ENCODE measurements at places on chromosomes 4 and X.
A peak's percentile ranks its signal among the peaks of the same experiment; 100 is the strongest.

- DNase-seq = no peak
- no peaks in the 10 kb centered on the region for H3K4me1 ChIP-seq
- no peaks in the 10 kb centered on the region for H3K27me3 ChIP-seq
- no peak overlapping the region for H3K27ac ChIP-seq
Observed at GRCh38 chrX:18630934-18631333, 41.0 kb downstream of the RS1 start.

- no peak for DNase-seq
- H3K4me3 ChIP-seq = no peak overlapping the region
- H3K27ac ChIP-seq = no peak overlapping the region
- H3K27me3 ChIP-seq = no peaks in the 10 kb centered on the region
Observed at GRCh38 chr4:77665381-77666069, 59.9 kb downstream of the CXCL13 start.

- H3K36me3 ChIP-seq = no peaks in the 10 kb centered on the region
- DNase-seq = no peak
- H3K27me3 ChIP-seq = no peaks in the 10 kb centered on the region
Observed at GRCh38 chr4:6887591-6888371, 21.8 kb upstream of the TBC1D14 start.

DNA sequence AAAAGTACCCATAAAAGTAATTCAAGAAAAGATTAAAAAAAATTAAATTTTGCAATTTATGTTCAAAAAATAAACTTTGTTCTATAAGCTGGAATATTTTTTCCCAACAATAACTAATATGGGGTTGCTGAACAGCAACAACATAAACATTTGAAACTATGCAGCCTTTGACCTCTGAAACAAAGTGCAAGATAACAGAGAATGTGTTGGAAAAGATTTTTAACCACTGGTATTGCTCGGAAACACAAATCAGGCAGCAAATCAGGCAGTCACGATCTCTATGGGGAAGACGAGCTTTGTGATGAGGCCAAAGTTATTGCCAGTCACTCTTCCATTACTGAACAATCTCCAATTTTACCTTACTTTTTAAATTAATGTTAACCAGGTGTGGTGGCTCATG, 332.1 kb downstream of the PABPC4L start:
- H3K4me3 ChIP-seq = no peak overlapping the region
- DNase-seq = no peak
- no peak overlapping the region for H3K27ac ChIP-seq
- H3K27me3 ChIP-seq = no peaks in the 10 kb centered on the region
- H3K36me3 ChIP-seq = no peaks in the 10 kb centered on the region

DNA sequence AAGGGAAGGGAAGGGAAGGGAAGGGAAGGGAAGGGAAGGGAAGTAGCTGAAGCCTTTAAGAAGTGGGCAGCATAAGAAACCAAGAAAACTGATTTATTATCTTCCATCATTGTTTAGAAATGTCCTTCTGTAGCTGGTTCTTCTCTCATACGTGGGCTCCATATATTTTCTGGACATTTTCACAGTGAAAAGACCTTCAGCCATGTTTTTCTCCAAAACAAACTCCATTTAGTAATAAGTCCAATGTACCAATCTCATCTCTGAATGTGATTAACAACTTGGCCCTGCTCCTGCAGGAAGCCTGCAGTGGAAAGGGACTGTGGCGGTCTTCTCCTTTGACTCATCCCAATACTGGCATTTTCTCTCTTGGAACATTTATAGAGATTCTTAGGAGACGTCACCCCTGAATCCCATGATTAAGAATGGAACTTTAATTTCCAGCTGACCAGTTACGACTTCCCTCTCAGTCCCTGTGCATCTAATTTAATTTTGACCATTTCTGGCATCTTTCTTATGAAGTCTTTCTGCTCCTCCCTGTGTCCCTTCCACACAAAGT, 96.6 kb upstream of the GUCY1A1 start:
- H3K27me3 ChIP-seq = no peaks in the 10 kb centered on the region
- peak overlapping the region; percentile 98 for H3K27ac ChIP-seq
- DNase-seq = peak; percentile 84
- H3K36me3 ChIP-seq = no peaks in the 10 kb centered on the region
- peak overlapping the region; percentile 50 for H3K4me3 ChIP-seq

- no peaks in the 10 kb centered on the region for H3K27me3 ChIP-seq
- H3K4me1 ChIP-seq = no peaks in the 10 kb centered on the region
- H3K36me3 ChIP-seq = no peaks in the 10 kb centered on the region
- DNase-seq = no peak
Observed at GRCh38 chrX:141405853-141406492, 163.7 kb upstream of the SPANXC start.

DNA sequence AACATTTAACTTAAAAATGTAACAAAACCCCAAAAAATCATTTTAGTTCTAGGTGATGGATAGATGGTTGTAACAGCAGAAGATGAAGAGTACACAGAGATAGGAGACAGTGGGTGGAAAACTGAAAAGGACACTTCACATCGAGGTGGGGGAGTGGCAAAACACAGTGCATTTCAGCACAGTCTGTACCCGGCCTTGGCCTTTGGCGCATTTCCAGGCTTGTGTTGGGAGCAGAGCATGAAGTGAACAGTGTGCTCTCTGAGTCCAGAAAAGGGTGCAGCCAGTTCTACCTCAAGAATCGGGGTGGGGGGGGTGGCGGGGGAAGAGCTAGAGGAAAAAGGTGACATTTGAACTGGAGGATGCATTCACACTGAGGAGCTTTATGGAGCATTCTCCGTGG, 4.3 kb downstream of the TSPYL2 start:
- peaks cover 19% of the 10 kb centered on the region for H3K4me1 ChIP-seq
- H3K36me3 ChIP-seq = peaks cover 8% of the 10 kb centered on the region
- no peaks in the 10 kb centered on the region for H3K27me3 ChIP-seq
- H3K4me3 ChIP-seq = no peak overlapping the region
- DNase-seq = no peak

DNA sequence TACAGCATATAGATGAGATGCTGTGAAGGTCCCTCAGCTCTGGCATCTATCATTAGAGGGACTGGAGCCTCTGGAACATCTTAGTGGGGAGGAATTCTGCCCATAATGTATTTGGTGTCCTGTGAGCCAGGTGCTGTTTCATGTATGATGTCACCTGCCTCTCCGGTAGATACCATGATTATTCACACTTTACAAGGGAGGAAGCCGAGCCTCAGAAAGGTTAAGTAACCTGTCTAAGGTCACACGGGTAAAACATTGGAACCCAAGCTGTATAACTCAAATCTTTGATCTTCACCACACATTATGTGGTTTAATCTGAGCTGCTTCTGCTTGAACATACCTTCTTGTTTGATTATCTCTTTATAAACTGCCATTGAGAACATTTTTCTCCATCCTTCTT, 442.8 kb downstream of the BCOR start:
- no peak overlapping the region for H3K27ac ChIP-seq
- DNase-seq = no peak
- no peaks in the 10 kb centered on the region for H3K4me1 ChIP-seq
- 0 out of 2 replicates have a peak, but pooled peaks cover 4% of the 10 kb centered on the region for H3K27me3 ChIP-seq

DNA sequence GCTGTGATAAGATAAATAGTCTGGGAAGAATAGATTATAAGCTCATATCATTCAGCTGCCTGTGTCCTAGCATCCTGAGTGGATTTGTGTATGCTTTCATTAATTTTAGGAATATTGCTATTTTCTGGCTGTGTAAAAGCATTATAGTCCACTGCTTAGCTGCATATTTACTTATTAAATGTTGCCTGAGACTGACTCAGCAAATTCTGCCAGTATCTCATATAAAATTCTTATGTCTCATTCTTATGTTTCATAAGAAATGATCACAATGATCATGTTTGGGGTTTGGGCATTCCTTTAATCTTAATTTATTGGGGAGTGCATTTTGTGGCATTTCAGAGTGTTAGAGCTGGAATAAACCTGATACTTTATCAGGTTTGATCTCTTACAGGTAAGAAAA, 34.9 kb downstream of the RASSF6 start:
- H3K27me3 ChIP-seq = no peaks in the 10 kb centered on the region
- H3K4me3 ChIP-seq = no peak overlapping the region
- H3K36me3 ChIP-seq = no peaks in the 10 kb centered on the region
- peaks cover 62% of the 10 kb centered on the region for H3K4me1 ChIP-seq
- H3K27ac ChIP-seq = peak overlapping the region; percentile 99
- DNase-seq = no peak

- no peak overlapping the region for H3K4me3 ChIP-seq
- no peak overlapping the region for H3K27ac ChIP-seq
- no peaks in the 10 kb centered on the region for H3K36me3 ChIP-seq
- no peaks in the 10 kb centered on the region for H3K4me1 ChIP-seq
Observed at GRCh38 chrX:810186-810585, 179.6 kb downstream of the SHOX start.

- no peak overlapping the region for H3K4me3 ChIP-seq
- H3K27me3 ChIP-seq = no peaks in the 10 kb centered on the region
- no peaks in the 10 kb centered on the region for H3K36me3 ChIP-seq
- H3K4me1 ChIP-seq = no peaks in the 10 kb centered on the region
- DNase-seq = no peak
Observed at GRCh38 chrX:141935645-141936044, 32.0 kb downstream of the MAGEC1 start.

GRCh38 chr4:145930592-145930991, 8.0 kb downstream of the ZNF827 start:
- peaks cover 20% of the 10 kb centered on the region for H3K36me3 ChIP-seq
- H3K27me3 ChIP-seq = no peaks in the 10 kb centered on the region
- H3K4me1 ChIP-seq = peaks cover 83% of the 10 kb centered on the region
- peak; percentile 73 for DNase-seq
- peak overlapping the region; percentile 93 for H3K27ac ChIP-seq

- no peaks in the 10 kb centered on the region for H3K4me1 ChIP-seq
- DNase-seq = no peak
- H3K4me3 ChIP-seq = no peak overlapping the region
- no peaks in the 10 kb centered on the region for H3K36me3 ChIP-seq
- H3K27me3 ChIP-seq = no peaks in the 10 kb centered on the region
Observed at GRCh38 chrX:36575670-36576069, 432.5 kb upstream of the FAM47C start.

DNA sequence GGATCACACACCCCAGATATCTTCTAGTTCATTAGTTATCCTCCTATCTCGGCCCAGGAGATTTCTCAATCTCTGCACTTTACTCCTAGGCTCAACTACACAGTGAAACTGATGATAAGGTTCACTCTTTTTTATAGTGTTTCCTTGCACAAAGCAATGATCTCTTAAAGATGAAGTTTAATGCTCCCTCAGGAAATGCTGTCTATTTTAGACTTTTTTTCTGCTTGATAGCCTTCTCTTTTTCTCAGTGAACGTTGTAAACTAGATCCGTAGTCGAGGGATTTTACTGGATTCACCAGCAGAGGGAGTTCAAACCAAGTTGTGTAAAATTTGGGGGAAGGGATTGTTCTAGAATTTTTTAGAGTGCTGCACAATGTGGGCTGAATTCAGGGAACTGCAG, 269.6 kb downstream of the GBA3 start:
- no peaks in the 10 kb centered on the region for H3K4me1 ChIP-seq
- H3K36me3 ChIP-seq = no peaks in the 10 kb centered on the region
- H3K27ac ChIP-seq = no peak overlapping the region
- peak; percentile 70 for DNase-seq
- H3K4me3 ChIP-seq = no peak overlapping the region

- no peak for DNase-seq
- no peak overlapping the region for H3K4me3 ChIP-seq
- no peaks in the 10 kb centered on the region for H3K36me3 ChIP-seq
- no peaks in the 10 kb centered on the region for H3K4me1 ChIP-seq
Observed at GRCh38 chr4:185644408-185644807, 109.1 kb upstream of the PDLIM3 start.

DNA sequence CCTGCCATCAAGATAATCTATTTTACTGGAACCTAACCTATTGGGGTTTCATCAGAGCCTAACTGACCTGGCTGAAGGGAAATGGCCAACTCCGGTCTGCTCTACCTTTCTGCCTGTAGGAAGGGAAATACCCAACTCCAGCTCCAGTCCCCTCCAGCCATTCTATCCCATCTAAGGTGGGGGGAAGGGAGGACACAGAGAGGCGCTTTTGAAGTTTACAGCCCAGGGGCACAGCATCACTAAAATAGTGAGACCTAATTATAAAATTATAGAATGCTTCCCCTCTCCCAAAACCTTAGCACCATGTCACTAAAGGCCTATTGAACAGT, 27.8 kb upstream of the ACSL4 start:
- H3K27ac ChIP-seq = no peak overlapping the region
- H3K4me3 ChIP-seq = no peak overlapping the region
- H3K27me3 ChIP-seq = no peaks in the 10 kb centered on the region
- no peaks in the 10 kb centered on the region for H3K36me3 ChIP-seq
- no peak for DNase-seq

GRCh38 chrX:44330227-44330626, 13.2 kb downstream of the EFHC2 start:
- no peak overlapping the region for H3K4me3 ChIP-seq
- H3K27me3 ChIP-seq = no peaks in the 10 kb centered on the region
- no peak for DNase-seq
- no peaks in the 10 kb centered on the region for H3K36me3 ChIP-seq
- H3K27ac ChIP-seq = no peak overlapping the region
- no peaks in the 10 kb centered on the region for H3K4me1 ChIP-seq

DNA sequence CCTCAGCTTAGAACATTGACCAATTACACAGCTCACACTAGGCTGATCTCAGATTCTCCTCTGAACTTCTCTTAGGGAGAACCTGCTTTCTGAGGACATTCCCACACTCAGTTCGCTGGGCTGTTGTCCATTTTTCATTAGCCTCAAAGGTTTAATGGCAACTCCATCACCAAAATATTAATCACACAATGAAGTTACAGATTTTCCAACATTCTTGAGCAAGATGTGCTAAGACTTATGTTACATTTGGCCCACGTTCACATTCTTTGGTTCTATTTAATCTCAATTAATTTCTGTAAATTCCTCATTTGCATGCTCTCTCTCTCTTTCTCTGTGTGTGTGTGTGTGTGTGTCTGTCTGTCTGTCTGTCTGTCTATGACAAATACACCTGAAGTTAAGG, 82.3 kb upstream of the EDNRA start:
- DNase-seq = no peak
- H3K4me3 ChIP-seq = no peak overlapping the region
- no peaks in the 10 kb centered on the region for H3K36me3 ChIP-seq
- no peaks in the 10 kb centered on the region for H3K27me3 ChIP-seq
- H3K4me1 ChIP-seq = no peaks in the 10 kb centered on the region

DNA sequence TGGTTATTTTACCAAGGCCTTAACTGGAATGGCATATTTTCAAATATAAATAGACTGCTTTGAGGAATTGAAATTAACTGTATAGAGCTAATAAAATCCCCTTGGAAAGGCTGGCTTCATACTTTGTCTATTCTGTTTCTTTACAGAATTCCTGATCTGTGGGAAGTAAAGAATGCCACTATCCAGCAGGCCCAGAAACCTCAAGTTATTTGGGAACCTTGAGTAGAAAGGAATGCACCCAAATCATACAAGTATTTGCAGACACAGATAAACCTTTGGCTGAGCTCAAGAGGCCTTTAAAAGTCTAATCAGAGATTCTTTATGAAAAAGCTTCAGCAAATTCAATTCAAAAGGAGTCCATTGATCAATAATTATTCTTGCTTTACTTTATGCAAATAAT, 975.7 kb upstream of the PABPC4L start:
- no peak overlapping the region for H3K27ac ChIP-seq
- no peaks in the 10 kb centered on the region for H3K27me3 ChIP-seq
- no peak overlapping the region for H3K4me3 ChIP-seq
- no peak for DNase-seq

- H3K4me3 ChIP-seq = peak overlapping the region; percentile 75
- H3K4me1 ChIP-seq = peaks cover 43% of the 10 kb centered on the region
- no peak overlapping the region for H3K27ac ChIP-seq
- DNase-seq = peak; percentile 43
- H3K36me3 ChIP-seq = no peaks in the 10 kb centered on the region
- no peaks in the 10 kb centered on the region for H3K27me3 ChIP-seq
Observed at GRCh38 chr4:87007528-87008446, 73.0 kb downstream of the AFF1 start.

- no peaks in the 10 kb centered on the region for H3K4me1 ChIP-seq
- no peak for DNase-seq
- H3K27ac ChIP-seq = no peak overlapping the region
- H3K4me3 ChIP-seq = no peak overlapping the region
- H3K27me3 ChIP-seq = no peaks in the 10 kb centered on the region
Observed at GRCh38 chr4:92235731-92236130, 68.0 kb upstream of the GRID2 start.
